Left forelimb (tissue), 1 donor: ENCODE measurements at places on chromosomes 6 and 20.

DNA sequence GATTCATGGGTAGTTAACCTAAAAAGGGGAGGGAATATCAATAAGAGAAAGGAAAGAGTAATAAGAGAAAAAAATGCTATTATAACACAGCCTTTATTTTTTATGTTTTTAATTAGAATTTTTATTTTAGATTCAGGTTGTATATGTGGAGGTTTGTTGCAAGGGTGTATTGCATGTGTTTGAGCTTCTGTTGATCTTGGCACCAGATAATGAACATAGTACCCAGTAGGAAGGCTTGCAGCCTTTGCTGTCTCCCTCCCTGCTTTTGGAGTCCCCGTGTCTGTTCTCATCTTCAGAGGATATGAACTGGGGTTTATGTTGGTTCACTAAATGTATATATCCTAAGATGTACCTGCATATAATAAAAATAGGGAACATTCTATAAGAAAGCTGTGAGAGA lies 250.0 kb downstream of the UST start:
- DNase-seq: no peak

DNA sequence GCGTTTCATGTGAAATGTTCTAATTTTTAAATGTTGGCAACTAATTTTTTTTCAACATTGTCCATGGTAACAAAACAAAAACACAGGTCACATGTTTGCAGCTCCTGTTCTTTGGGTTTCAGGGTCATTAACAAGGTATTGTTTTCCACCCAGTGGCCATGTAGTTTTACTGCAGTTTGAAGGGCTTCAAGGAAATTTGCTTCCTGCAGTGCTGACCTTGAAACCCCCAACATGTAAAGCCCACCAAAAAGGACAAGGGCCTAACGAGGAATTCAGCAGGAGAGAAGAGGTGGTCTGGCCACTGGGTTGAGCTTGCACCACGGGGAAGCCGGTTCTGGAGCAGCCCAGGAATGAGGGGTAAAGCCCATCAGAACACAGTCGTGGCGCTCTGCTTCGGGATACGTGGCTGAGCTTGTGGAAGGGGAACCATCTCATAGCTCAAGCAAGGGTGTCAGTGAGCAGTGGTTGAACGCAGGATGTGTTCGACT lies 13.9 kb upstream of the KLHL31 start:
- DNase-seq: no peak

DNA sequence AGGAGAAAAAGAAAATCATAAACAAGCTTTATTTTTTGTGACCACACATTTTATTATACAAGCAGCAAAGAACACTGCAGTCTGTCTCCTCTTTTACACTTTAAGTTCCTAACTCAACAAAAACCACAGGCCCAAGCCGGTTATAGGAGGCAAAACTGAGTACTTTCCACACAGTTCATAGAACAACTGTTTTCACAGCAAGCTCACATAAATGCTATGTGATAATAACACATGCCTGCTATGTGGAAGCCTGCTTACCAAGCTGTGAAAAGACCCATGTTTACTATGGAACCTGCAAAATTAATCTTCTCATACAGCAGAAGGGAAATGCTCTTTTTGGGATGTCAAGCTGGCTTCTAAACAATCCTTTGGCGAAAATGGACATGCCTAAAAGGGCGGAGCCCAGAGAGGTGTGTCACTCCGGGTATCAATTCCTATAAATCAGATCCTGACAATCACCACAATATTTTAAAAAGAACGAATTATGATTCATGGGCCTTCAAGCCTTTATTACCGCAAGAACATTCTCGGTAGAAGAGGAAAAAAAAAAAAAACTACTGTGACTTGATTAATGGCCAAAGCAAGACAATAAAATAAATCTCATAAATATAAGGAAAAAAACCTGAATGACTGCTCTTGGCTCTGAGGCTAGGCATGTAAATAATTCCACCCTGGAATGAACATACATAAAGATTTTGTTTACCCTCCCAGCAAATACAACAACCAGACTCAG lies 2.6 kb downstream of the TRERF1 start:
- no peak for DNase-seq

DNA sequence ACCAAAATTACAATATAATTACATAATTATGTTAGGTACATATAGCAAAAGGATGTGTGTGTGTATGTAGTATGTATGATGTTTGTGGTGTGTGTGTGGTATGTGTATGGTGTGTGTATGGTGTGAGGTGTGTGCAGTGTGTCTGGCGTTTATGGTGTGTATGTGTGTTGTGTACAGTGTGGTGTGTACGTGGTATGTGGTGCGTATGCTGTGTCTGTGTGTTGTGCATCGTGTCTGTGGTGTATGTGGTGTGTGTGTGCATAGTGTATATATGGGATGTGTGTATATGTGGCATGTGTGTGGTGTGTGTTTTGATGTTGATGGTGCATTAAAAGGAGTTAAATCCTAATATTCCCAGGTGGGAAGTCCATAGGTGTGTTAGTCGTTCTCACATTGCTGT lies 62.8 kb downstream of the PLG start:
- DNase-seq: no peak

GRCh38 chr6:2597991-2598390 lies 152.7 kb downstream of the MYLK4 start:
- DNase-seq: no peak

DNA sequence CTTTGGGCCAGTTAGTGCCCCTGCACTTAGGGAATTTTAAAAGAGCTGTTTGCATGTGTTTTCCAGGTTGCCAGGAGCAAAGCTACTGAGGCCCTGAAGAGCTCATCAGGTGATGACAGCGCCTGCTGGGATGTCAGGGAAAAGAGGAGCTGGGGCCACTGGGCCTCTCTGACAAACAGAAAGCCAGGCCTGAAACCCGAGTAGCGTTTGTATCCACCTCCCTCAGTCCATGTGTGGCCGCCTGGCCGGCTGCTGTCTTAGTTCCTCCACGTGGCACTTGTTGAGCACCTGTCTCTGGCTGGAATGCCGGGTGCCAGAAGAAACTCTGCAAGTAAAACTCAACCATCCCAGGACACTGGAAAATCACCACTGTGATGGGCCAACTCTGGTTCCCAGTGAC lies 601.2 kb downstream of the CDH26 start:
- DNase-seq: no peak
